Stimulated activated CD4-positive, alpha-beta T cell treated with anti-CD3 and anti-CD28 coated beads, Interleukin-4, amount 100 ng/mL, for 24 hours (primary cell): ENCODE measurements at places on chromosomes 3 and 15.

- DNase-seq, result peak; percentile 1
Measured at GRCh38 chr3:32437896-32438295, 46.2 kb downstream of the CMTM7 start.

GRCh38 chr3:13039213-13039896 is 33.9 kb downstream of the IQSEC1 start:
- no peak for DNase-seq

DNA sequence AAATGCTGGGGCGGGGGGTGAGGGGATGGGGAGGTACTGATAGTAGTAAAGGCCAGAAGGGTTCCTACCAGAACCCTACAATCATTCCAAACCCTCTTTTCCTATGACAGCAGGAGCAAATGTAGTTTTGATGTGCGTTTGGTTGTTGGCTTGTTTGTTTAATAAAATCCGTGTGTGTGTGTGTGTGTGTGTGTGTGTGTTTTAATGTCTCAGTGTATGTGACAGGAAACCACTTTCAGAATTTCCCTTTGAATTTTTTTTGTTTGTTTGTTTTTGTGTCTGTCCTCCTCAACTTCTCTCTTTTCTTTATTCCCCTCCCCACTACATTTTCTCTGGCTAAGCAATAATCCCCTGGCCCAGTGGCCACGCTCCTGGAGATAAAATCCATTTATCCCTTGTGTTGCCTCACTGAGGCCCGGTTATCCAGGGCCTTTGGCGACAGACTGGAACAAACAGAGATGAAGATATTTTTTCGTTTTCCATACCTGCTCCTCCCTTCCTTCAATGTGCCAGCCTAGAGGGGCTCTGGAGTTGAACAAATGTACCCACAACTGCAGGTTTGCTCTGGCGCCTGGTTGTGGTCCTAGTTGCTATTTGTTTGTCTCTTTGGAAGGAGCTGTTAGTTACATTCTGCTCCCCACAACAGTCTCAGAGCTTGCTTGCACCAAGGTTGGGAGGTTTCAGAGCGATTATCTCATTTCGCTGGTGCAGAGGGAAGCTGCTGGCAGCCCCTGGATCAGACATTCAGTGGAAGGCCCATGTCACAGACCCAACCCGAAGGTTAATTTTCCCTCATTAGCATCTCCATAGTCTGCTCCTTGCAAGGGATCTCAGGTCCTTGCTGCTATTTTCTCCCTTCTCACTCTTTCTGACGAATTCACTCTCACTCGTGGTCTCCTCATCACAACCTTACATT is 17.9 kb downstream of the NR2F2 start:
- no peak for DNase-seq

GRCh38 chr15:89802231-89802928 is 12.3 kb downstream of the ANPEP start:
- no peak for DNase-seq

DNA sequence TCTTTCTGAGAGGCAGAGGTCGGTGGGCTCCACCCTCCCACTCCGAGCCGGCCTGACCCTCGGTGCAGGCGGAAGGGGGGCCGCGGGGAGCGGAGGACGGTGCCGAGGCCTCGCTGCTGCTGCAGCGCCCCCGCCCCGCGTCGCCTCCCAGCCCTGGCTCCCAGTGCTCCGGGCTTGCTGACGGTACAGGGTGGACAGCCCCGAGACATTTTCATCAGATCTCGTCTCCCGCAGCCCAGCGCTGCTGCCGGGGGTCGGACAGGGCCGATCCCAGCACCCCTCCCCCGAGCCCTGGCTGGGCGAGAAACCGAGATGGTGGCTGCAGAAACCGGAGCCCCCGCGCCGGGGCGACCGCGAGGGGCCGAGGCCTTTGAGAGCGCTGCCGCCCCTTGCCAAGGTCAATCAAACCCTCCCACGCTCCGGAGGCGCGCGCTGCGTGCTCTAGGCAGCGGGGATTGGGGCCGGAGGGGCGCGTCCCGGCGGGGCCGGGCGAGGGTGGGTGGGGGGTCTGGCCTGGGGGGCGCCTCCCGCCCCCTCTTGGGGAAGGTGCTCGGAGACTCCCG is 42.5 kb downstream of the EPHB3 start:
- DNase-seq, result no peak

- DNase-seq, result no peak
Measured at GRCh38 chr3:160448845-160449635, 546 bp downstream of the TRIM59 start.

GRCh38 chr3:12935023-12935860 is 93.9 kb upstream of the RPL32 start:
- DNase-seq, result no peak

GRCh38 chr3:194690501-194691372 is 5.1 kb downstream of the FAM43A start:
- no peak for DNase-seq

- DNase-seq, result no peak
Measured at GRCh38 chr3:37891227-37891626, 29.5 kb downstream of the CTDSPL start.

DNA sequence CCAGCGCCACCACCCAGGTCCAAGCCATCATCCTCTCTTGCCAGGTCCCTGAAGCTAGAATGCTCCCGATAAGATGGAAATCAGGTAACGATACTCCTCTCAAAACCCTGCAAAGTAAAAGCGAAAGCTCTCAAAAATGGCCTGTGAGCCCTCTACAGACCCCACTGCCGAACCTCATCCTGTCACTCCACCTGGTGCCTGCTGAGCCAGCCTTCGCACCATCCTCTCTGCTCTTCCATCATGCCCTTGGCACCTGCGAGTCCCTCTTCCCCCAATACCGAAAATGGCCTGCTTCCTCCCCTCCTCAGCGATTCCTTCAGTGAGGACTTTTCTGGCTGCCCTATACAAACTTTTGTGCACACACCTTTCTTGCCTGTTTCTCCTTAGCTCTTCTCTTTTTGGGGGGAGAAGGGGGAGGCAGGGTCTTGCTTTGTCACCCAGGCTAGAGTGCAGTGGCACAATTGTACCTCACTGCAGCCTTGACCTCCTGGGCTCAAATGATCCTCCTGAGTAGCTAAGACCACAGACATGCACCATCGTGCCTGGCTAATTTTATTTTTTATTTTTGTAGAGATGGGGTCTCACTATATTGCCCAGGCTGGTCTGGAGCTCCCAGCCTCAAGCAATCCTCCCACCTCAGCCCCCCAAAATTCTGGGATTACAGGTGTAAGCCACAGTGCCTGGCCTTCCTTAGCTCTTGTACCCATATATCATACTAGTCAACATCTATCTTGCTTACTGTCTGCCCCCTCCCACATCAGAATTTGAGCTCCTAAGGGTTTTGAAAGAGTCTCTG is 3.0 kb downstream of the IDH2 start:
- DNase-seq, result peak; percentile 30

- DNase-seq, result no peak
Measured at GRCh38 chr3:172987273-172987672, 153.8 kb downstream of the SPATA16 start.

- no peak for DNase-seq
Measured at GRCh38 chr3:122946185-122946584, 81.4 kb downstream of the SEMA5B start.

DNA sequence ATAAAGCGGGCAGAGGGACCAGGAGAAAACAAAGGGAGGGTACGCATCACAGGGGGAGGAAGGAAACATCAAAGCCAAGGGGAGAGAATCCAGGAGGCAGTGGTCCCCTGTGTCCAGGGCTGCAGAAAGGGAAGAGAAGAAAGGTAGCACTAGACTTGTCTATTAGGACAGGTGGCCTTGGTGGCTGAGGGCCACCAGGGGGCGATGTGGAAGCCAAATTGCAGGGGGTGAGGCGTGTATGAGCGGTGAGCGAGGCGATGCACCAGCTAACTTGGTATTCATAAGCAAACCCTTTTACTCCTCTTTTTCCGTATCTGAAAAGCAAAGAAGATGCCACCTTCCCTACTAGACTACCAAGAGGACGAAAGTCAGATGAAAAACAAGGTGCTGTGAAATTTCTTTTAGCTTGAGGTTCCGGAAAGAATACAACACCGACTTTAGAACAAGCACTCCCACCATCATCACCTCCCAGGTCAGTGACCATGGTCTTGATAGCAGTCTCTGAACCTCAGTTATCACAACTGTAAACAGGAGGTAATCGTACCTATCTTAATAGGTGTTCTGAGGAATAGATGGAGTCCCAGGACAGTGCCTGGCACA is 654.4 kb upstream of the ADAMTS9 start:
- DNase-seq, result peak; percentile 4

- DNase-seq, result no peak
Measured at GRCh38 chr3:66179793-66180192, 41.0 kb upstream of the SLC25A26 start.
